Ascending aorta (tissue), 2 donors: ENCODE measurements at places on chromosomes 7 and 10. TPM values are rescaled to one million over a fixed set of nuclear protein-coding genes. Genes with fewer than 3 reads are reported as not detected.
A peak's percentile ranks its signal among the peaks of the same experiment; 100 is the strongest.

FAM107B gene
- total RNA-seq = 3.7 TPM

SPDYE2B gene
- not detected for total RNA-seq

- no peaks in the 10 kb centered on the region for H3K27me3 ChIP-seq
- DNase-seq = no peak
- H3K36me3 ChIP-seq = peaks cover under 1% of the 10 kb centered on the region
- peaks cover 16% of the 10 kb centered on the region for H3K4me1 ChIP-seq
Measured at GRCh38 chr10:97726636-97727178, 10.2 kb upstream of the ZFYVE27 start.

- peaks cover 13% of the 10 kb centered on the region for H3K4me1 ChIP-seq
- H3K27me3 ChIP-seq = no peaks in the 10 kb centered on the region
- DNase-seq = no peak
- no peak overlapping the region for H3K27ac ChIP-seq
Measured at GRCh38 chr7:116802746-116803152, 59.6 kb upstream of the CAPZA2 start.

DNA sequence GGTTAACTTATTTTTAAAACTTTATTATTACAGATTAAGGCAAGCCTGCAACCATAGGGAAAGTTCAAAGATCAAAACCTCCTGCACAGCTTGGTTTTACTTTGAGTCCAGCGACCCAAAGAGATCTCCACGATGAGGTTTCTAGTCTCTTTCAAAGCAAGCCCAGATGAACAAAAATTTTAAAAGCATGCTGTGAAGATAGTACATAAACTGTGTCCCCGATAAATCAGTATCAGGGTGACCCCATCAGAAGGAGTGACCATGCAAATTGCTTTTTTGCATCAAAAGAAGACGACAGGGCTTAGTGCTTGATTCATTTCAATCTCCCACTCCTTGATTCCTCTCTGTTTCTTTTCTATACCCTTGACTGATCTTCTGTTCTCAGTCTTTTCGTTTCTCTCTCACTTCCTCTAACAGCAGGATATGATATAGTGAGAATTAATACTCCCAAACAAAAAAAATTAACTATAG is 16.0 kb upstream of the DNTT start:
- no peak for DNase-seq
- H3K36me3 ChIP-seq = no peaks in the 10 kb centered on the region
- H3K27ac ChIP-seq = peak overlapping the region; percentile 74
- H3K27me3 ChIP-seq = no peaks in the 10 kb centered on the region
- H3K4me3 ChIP-seq = no peak overlapping the region

- no peak for DNase-seq
- H3K27me3 ChIP-seq = no peaks in the 10 kb centered on the region
- H3K4me3 ChIP-seq = no peak overlapping the region
- H3K27ac ChIP-seq = no peak overlapping the region
Measured at GRCh38 chr7:112500619-112501018, 19.8 kb downstream of the LSMEM1 start.

- no peak for DNase-seq
- H3K36me3 ChIP-seq = no peaks in the 10 kb centered on the region
- no peak overlapping the region for H3K27ac ChIP-seq
Measured at GRCh38 chr10:89314676-89315075, 12.8 kb downstream of the IFIT2 start.

DNA sequence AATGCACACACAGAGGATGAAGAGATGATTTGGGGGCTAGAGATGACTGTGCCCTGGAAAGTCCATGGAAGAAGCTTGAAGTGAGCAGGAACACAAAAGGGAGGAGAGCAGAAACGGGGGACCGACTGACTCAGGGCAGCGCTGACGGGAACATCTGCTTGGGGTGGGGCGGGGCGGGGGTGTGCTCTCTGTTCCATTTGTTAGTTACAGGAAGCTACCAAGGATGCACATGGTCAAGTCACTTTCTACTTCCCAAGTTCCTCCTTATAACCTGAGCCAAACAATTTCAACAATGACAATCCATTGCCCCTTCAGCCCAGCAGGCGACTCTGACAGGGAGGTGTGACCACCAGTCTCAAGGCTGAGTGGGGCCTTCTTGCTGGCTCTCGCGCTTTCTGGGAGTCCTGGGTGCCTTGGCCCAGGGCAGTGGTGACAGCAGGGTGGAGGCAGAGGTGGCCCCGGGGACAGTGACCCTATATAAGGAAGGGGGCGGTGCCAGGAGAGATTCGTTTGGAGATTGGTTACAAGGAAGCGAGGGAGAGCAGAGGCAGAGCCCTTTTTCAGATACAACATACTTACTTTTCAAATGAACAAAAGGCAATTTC is 39.6 kb downstream of the CLEC2L start:
- no peaks in the 10 kb centered on the region for H3K27me3 ChIP-seq
- H3K4me3 ChIP-seq = no peak overlapping the region
- H3K27ac ChIP-seq = no peak overlapping the region
- no peaks in the 10 kb centered on the region for H3K4me1 ChIP-seq
- H3K36me3 ChIP-seq = peaks cover 9% of the 10 kb centered on the region

- peak overlapping the region; percentile 82 for H3K27ac ChIP-seq
- H3K36me3 ChIP-seq = peaks cover 2% of the 10 kb centered on the region
- no peaks in the 10 kb centered on the region for H3K27me3 ChIP-seq
- H3K4me3 ChIP-seq = peak overlapping the region; percentile 53
Measured at GRCh38 chr10:13527864-13528122, 1.0 kb downstream of the BEND7 start.

- no peaks in the 10 kb centered on the region for H3K4me1 ChIP-seq
- H3K27ac ChIP-seq = no peak overlapping the region
- H3K36me3 ChIP-seq = no peaks in the 10 kb centered on the region
- no peaks in the 10 kb centered on the region for H3K27me3 ChIP-seq
- no peak for DNase-seq
- no peak overlapping the region for H3K4me3 ChIP-seq
Measured at GRCh38 chr10:46530249-46531186, 25.9 kb downstream of the GPRIN2 start.
